Stimulated activated CD4-positive, alpha-beta T cell treated with anti-CD3 and anti-CD28 coated beads, TNF-alpha, amount 100 ng/mL, for 1 hour (primary cell): ENCODE measurements at places on chromosomes 13 and 19.

DNA sequence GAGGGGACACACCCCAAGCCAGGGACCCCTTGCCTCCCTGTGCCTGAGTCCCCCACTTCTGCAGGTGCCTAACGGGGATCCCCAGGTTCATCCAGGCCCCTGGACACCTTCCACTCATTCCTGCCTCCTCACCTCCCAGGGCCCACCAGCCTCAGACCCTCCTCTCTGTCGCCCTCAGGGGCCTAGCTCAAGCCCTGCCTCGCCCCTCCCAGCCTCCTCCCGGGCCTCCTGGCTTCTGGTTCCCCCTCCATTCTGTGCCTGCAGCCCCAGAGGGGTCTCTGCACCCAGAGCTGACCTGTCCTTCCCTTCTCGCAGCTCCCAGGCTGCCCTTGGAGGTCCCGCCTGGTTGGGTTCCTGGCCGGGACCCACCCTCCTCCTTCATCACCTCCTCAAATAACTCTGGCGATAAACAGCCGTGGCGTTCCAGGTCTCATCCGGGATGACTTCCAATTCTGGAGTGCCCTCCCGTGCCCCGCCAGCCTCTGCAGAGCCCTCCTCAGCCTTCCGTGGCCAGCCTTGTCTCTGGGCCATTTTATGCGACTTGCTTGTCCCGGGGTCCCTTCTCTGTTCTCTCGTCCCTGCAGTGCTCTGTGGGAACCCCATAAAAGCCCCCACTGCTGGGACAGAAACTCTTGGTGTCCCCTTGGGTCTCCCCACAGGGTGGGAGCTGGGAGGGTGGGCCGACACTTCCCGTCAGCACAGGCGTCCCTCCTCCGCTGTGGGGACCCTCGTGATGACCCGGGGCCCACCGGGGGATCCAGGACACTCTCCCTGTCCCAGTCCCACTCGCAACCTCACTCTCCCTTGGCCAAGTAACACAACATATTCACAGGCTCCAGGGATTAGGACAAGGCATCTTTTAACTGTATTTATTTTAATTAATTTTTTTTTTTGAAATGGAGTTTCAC lies 9.2 kb downstream of the JOSD2 start:
- no peak for DNase-seq

GRCh38 chr13:60328073-60328472 lies 68.9 kb upstream of the TDRD3 start:
- no peak for DNase-seq

- DNase-seq: no peak
Measured at GRCh38 chr19:42426643-42427042, 545 bp downstream of the LIPE start.

GRCh38 chr19:49512970-49513745 lies 697 bp downstream of the FCGRT start:
- no peak for DNase-seq

- no peak for DNase-seq
Measured at GRCh38 chr19:1746401-1747284, 6.7 kb upstream of the ONECUT3 start.

DNA sequence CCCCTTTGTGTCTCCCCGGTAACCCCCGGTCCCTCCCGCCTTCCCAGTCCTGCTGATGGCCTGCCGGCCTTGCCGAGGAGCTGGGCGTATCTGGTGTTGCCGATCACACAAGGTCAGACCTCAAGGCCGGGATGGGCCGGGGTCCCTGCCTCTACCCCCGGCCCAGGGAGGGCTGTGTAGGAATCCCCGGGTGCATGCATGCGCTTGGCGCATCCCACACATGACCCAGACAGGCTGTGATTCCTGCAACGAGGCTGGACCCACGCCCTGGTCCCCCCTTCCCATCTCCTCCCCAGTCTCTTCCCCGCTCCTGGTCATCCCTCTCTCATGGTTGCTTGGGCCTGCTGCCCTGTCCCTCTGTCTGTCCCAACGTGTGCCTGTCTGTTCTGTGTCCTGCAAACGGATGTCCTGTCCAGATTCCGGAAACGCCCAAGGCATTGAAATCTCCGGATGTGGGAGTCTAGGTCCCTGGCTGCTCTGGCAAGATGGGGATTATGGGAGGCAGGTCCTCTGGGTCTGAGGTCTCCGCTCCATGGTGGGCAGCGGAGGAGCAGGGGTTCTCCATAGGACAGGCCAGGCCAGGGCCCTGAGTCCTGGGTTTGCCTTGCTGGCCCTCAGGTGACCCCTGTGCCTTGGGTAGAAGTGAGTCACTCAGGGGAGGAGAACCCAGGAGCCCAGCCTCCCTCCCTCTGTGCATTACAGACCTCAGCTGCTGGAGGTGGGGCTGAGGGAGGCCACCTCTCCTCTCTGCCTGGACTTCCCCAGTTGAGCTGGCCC lies 1.6 kb downstream of the PKN1 start:
- no peak for DNase-seq

- DNase-seq: no peak
Measured at GRCh38 chr13:42906257-42906656, 85.8 kb downstream of the EPSTI1 start.

GRCh38 chr19:53898636-53899341 lies 10.3 kb upstream of the CACNG7 start:
- no peak for DNase-seq

DNA sequence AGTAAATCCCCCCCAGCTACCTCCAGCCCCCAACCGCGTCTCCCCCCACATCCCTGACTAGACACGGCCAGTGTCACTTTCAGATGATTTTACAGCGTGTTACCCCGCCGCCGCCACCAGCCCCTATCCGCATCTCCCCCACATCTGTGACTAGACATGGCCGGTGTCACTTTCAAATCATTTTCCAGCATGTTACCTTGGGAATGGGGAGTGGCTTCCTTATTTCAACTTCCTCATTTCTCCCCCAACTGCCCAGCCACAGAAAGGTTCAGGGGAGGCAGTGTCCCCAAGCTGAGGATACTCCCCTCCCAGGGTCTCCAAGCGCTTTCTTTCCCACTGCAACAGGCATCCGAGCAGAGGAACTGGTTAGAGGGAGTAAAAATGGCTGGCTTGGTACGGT lies 18.4 kb downstream of the ADGRL1 start:
- DNase-seq: no peak

- no peak for DNase-seq
Measured at GRCh38 chr19:41915021-41915775, 13.1 kb downstream of the ERFL start.

GRCh38 chr13:94513026-94513425 lies 33.5 kb upstream of the DCT start:
- no peak for DNase-seq

DNA sequence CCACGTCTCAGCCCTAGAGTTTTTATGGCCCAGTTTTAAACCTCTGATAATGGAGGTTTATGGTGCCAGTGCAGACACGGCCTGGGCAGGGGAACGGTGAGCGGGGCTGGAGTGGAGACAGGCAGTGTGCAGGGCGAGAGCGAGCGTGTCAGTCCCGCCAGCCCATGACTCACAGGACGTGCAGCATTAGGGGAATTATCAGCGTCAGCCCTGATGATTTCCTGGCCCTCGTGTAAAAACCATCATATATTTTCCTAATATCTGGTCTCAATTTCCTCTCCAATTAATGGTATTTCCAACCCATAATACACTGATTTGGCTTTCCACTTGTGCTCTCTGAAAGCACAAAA lies 104.6 kb upstream of the VSTM2B start:
- no peak for DNase-seq

DNA sequence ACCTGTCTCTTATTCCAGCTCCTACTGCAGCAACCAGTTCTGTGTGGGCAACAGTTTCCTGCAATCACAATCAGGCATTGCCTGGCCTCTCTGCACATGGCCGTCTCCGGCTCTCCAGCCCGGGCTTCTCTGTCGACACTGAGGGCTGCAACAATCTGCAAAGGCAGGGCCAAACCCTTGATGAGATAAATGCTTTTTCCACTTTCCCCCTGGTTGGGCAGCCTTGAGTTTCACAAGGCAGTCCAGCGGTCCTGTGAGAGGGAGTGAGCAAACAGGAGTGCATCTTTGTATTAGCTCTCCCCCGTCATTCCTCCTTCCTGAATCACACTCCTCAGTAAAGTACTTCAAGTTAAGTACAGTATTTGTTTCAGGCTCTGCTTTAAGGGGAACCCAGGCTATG lies 40.7 kb upstream of the VWA8 start:
- DNase-seq: no peak

DNA sequence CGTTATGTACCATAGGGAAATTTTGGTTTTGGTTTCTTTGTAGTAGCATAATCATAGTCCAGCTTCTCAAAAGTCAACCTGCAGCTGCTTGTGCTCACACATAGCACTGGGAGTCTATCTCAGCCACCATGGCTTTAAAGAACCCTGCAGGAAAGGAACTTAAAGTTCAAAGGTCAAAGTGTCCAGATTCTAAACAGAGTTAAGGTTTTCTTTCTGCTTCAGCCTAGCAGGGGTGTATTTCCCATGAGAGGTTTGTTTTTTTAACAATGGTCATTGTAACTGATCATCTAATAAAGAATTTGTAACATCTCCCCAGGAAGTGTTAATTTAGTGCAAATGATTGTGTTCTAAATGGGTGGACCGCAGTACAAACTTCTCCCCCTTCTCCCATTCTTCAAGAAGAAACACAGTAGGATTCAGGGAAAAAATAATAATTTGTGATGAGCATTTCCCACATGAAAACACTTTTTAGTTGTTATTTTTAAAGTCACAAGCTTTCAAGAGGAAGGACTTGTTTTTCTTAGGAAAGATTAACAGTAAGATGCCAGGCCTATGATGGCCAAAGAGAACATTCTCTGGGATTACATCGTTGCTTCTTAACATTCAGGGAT lies 168.0 kb downstream of the EFNB2 start:
- DNase-seq: no peak

- no peak for DNase-seq
Measured at GRCh38 chr13:80962855-80963254, 621.9 kb upstream of the SPRY2 start.

- no peak for DNase-seq
Measured at GRCh38 chr13:86976521-86977324, 694.4 kb upstream of the SLITRK5 start.

DNA sequence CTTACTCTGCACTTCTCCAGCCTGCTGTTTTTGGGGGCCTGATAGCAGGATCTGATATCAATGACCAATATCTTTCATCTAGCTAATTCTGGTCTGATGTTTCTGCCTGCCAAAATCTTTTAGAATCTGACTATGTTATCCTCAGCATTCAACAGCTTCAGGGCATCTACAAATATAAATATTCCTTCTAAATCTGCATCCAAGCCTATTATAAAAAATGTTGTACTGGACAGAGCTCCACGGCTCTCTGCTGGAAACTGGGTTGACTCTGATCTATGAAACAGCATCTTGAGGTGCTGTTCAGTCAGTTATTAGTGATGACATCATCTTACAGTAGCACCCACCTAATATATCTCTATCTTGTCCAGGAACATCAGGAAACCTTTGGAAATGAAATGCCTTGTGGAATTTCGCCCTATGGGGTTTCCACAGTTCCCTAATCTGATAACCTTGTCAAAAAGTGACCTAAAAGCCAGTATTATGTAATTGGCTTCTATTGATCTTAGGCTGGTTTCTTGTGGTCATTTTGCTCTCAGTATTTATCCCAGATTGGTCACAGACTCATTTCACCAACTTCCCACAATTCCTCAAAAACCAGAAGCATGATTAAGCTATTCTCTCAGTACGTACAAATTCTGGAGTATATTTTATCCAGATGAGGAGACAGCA lies 33.0 kb downstream of the ERICH6B start:
- DNase-seq: no peak

DNA sequence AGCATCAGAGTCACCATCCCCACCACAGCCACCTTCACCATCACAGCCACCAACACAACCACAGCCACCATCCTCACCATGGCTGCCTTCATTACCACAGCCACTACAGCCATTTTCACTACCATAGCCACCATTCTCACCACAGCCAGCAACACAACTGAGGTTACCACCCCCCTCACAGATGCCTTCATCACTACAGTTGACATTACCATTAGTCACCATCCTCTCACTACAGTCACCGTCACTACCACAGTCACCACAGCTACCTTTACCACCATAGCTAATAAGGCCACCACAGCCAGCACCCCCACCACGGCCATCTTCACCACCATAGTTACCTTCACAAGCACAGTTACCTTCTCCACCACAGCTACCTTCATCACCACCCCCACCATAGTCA lies 269.6 kb downstream of the DNAJC15 start:
- no peak for DNase-seq

DNA sequence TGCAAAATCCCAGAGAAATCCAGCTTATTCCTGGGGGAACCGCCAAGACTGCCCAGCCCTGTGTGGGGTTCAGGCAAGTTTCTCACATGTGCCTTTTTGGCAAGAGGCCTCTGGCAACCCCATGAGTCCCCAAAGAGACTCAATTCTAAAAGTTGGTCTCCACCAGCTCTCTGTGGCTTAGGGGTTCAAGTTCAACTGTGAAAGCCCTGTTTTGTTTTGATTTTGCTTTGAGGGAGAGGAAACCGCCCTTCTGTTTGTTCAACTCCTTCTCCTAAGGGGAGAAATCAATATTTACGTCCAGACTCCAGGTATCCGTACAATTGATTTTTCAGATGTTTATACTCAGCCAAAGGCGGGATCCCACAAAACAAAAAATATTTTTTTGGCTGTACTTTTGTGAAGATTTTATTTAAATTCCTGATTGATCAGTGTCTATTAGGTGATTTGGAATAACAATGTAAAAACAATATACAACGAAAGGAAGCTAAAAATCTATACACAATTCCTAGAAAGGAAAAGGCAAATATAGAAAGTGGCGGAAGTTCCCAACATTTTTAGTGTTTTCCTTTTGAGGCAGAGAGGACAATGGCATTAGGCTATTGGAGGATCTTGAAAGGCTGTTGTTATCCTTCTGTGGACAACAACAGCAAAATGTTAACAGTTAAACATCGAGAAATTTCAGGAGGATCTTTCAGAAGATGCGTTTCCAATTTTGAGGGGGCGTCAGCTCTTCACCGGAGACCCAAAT lies 583 bp upstream of the LDLR start:
- DNase-seq: no peak

DNA sequence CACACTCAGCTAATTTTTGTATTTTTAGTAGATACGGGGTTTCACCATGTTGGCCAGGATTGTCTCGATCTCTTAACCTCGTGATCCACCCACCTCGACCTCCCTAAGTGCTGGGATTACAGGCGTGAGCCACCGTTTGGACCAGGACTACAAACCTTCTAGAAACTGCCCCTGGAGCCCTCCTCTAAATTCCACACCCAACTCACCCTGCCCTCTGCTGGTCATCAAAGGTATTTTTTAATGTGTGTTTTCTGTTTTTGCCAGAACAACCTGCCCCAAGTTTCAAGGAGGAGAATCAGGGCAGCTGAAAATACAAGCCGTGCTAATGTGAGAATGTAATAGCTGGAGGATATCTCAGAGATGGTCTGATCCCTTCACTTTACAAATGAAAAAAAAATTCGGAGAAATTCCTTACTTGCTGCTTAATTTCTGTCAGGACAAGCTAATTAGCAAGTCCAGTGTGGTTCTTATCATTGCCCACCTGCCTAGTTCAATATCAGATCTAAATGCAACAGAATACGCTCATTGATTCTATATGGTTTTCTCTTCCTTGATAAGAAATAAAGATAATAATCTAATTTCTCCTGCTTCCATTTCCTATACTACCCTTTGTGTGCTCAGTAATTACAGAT lies 4.1 kb downstream of the ATP8A2 start:
- DNase-seq: no peak
